Stimulated activated naive B cell treated with anti-CD40 and anti-IgM and Interleukin-4, amounts not matched to agents 10 μg/mL and 1 μg/mL and 100 μg/mL, for 72 hours (primary cell): ENCODE measurements at places on chromosomes 12 and 14.
A peak's percentile ranks its signal among the peaks of the same experiment; 100 is the strongest.

DNA sequence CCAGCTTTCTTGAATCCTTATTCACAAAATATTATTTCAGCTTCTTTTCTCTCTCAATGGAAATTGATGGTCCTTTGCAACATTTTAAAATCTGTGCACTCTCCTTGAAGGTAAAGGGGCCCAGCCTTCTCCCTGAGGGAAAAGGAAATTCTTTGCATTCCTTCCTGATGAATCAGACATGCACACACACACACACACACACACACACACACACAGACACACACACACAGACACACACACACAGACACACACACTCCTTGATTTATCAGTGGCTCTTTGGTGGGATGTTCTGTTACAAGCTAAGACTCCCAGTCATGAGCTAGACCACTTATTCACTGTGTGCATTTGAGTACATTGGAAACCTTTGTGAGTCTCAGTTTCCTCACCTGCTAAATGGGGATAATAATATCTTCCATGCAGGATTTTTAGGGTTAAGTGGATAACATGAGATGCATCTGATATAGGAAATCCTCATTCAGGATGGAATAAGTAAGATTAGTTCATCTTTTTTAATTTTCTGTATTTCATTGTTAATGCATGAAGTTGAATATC is 45.1 kb upstream of the HMGA2 start:
- no peak overlapping the region for H3K27ac ChIP-seq
- H3K4me1 ChIP-seq = no peaks in the 10 kb centered on the region
- H3K4me3 ChIP-seq = no peak overlapping the region
- no peak for DNase-seq

- peak overlapping the region; percentile 37 for H3K4me3 ChIP-seq
- H3K4me1 ChIP-seq = peaks cover 10% of the 10 kb centered on the region
- no peaks in the 10 kb centered on the region for H3K27me3 ChIP-seq
- peak overlapping the region; percentile 52 for H3K27ac ChIP-seq
- DNase-seq = peak; percentile 55
Observed at GRCh38 chr14:75418850-75419768, 8.7 kb upstream of the JDP2 start.

- no peak overlapping the region for H3K27ac ChIP-seq
- peaks cover 17% of the 10 kb centered on the region for H3K4me1 ChIP-seq
- H3K36me3 ChIP-seq = peaks cover 6% of the 10 kb centered on the region
- no peaks in the 10 kb centered on the region for H3K27me3 ChIP-seq
Observed at GRCh38 chr12:131903270-131904255, 9.1 kb downstream of the ULK1 start.

GRCh38 chr14:95523051-95523814 is 6.8 kb upstream of the SYNE3 start:
- H3K27ac ChIP-seq = peak overlapping the region; percentile 78
- H3K4me1 ChIP-seq = peaks cover 63% of the 10 kb centered on the region
- DNase-seq = no peak
- H3K27me3 ChIP-seq = no peaks in the 10 kb centered on the region
- H3K4me3 ChIP-seq = peak overlapping the region; percentile 16

DNA sequence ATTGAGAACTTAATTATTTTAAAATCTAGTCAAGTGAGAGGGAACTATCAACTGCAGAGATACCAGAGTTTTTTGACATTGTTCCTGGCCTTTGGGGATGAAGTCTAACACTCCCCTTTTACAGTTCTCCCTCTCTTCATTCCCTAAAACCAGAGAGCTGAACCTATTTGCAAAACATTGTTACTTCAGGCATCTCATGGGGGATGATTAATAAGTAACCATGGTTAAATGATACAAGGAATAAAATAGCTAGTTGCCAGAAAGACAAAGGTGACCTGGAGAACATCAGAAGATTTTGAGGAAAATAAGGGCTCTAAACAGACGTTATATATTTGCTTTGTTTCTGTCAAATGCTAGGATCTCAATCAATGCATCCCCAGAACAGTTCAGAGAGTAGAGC is 42.3 kb downstream of the PDE6H start:
- no peak for DNase-seq
- no peak overlapping the region for H3K4me3 ChIP-seq
- H3K36me3 ChIP-seq = no peaks in the 10 kb centered on the region
- H3K4me1 ChIP-seq = no peaks in the 10 kb centered on the region
- H3K27me3 ChIP-seq = peaks cover 6% of the 10 kb centered on the region

GRCh38 chr14:51653079-51653774 is 1.5 kb downstream of the FRMD6 start:
- H3K4me1 ChIP-seq = peaks cover 2% of the 10 kb centered on the region
- peak overlapping the region; percentile 86 for H3K4me3 ChIP-seq
- no peaks in the 10 kb centered on the region for H3K36me3 ChIP-seq
- DNase-seq = no peak

DNA sequence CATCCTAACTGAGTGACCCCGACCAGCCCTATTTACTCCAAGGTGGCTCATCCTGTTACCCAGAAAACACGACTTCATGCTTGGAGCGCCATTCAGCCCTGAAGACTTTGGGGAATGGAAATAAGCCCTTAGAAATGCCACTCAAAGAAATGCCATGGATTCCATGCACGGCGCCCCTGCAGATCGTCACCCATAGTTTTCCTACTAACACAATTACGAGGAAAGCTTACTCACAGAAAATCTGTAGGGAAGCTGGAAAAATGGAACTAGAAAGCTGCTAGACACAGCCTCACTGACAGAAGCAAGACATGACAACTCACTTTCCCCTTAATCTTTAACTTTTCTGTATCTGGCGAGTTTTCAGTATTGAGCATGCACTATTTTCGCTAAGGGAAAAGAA is 19.5 kb downstream of the NUAK1 start:
- peaks cover 27% of the 10 kb centered on the region for H3K27me3 ChIP-seq
- H3K27ac ChIP-seq = no peak overlapping the region
- no peaks in the 10 kb centered on the region for H3K4me1 ChIP-seq
- no peak for DNase-seq

- peaks cover 1% of the 10 kb centered on the region for H3K36me3 ChIP-seq
- peak overlapping the region; percentile 93 for H3K27ac ChIP-seq
- H3K27me3 ChIP-seq = no peaks in the 10 kb centered on the region
- DNase-seq = peak; percentile 50
- H3K4me1 ChIP-seq = peaks cover 77% of the 10 kb centered on the region
Observed at GRCh38 chr12:132429946-132430643, 59.9 kb upstream of the FBRSL1 start.
